ENCODE measurements at places on chromosomes 16 and 17.

DNA sequence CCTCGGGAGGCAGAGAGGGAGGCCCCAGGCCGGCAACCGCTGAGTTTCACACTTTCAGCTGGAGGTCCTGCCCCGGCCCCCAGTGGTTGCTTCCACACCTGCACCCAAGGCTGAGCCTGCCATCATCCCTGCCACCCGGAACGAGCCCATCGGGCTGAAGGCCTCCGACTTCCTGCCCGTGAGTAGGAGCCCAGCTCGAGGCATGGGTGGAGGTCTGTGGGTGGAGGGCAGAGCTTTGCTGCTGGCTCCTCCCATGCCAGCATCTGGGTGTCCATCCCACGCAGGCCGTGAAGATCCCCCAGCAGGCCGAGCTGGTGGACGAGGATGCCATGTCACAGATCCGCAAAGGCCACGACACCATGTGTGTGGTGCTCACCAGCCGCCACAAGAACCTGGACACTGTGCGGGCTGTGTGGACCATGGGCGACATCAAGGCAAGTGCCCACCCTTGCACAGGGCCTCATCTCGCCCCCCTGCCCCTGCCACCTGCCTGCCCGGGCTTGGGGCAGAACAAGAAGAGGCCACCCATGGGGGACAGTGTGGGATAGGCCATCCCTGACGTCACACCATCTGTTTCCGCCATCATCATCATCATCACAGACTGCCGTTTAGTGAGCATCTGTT, 19.6 kb downstream of the KATNB1 start:
- DNase-seq, result no peak

GRCh38 chr16:15779664-15780351, 77.0 kb downstream of the MYH11 start:
- DNase-seq, result no peak

- no peak for DNase-seq
These were observed 13.0 kb upstream of the SLC47A1 start for GRCh38 chr17:19520641-19521040.

DNA sequence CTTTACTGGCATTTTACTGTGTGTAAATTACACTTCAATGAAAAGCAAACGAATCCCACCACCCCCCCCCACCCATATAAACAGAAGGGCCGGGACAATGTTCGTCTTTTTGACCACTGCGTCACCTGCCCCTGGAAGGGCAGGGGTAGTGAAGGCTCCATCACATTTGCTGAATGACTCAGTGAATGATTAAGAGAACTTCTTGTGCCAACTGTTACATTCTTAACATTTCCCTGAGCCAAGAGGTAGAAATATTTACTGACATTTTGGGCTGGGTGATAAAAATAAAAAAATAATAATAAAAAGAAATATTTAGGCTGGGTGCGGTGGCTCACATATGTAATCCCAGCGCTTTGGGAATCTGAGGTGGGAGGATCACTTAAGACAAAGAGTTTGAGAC, 24.1 kb downstream of the C16orf96 start:
- no peak for DNase-seq

- DNase-seq, result no peak
These were observed 67.5 kb downstream of the AMFR start for GRCh38 chr16:56357765-56358322.

DNA sequence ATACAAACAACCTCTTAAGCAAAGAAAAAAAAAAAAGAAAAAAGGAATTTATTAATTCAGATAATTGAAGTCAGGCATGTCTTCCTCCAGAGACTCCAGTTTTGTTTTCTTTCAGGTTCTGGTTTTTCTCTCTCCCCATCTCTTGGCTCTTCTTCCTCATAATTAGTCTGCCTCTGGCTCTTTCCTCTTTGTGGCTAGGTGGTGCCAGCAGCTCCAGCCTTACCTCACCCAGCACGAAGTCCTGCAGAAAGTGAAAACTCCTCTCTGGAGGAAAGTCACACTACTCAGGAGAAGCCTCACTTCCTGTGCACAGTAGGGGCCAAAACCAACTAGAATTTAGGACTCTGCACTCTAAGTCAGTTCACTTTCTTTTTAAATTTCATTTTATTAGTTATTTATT, 10.3 kb upstream of the NFAT5 start:
- DNase-seq, result no peak

- DNase-seq, result no peak
These were observed 3.4 kb upstream of the SMPD3 start for GRCh38 chr16:68451676-68452075.

DNA sequence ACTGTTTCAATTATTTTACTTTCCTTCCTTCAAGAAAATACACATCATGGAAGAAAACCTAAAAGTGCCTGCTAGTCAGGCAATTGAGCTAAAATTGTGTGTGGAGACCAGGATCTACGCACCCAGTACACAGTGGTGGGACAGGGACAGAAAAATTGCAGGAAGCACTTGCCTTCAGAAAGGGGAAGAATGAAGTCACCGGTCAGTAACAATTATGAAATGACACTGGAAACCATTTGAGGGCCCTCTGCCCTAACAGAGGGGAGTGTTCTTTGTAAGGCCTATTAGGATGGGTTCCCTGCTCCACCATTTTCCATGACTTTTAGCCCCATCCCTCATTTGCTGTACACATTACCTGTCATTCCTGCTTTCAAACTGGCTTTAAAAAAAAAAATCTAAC, 4.5 kb upstream of the PHAF1 start:
- no peak for DNase-seq

- DNase-seq, result peak; percentile 45
These were observed 29.2 kb downstream of the GNA13 start for GRCh38 chr17:65027305-65027704.

- peak; percentile 72 for DNase-seq
These were observed at the start of the genes CCDC78 and HAGHL for GRCh38 chr16:726438-727290. Gene CCDC78 (minus strand): TSS chr16:726443. CDS start chr16:726367, 76 bp downstream. Gene HAGHL (plus strand): TSS chr16:727106. CDS start chr16:727510, 404 bp downstream.

DNA sequence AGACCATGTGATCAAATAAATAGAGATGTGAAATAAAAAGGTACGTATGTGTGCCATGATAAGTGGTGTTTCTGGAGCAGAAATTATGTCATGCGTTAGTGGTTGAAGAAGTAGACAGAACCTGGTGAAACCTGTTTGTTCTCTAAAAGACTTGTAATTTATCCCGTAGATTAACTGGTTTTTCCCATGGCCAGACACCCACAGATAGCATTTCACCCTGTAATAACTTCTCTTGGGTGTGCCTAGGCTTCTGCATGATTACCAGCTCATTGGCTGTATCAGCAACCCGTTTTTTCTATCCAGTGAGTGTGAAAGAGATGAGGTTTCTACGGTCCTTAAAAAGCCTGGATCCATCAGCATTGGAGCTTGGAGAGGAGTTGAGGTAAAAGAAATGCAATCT, 471.3 kb downstream of the NPIPA7 start:
- no peak for DNase-seq

DNA sequence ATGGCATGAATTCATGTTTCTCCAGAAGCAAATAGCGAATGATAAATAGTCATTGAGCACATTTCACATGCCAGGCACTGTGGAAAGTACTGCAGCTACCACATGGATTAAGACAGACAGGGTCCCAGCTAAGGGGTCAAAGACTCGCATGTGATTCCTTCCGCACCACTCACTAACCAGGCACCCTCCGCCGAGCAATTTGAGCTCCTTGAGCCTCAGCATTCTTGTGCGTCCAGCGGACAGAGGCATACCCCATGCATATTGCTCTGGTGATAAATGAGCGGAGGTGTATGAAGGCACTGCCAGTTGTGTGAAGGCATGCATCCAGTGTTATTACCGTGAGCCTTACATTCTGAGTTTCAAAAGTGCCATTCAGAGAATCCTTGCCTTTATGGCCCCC, 358.7 kb downstream of the HS3ST4 start:
- no peak for DNase-seq

- peak; percentile 72 for DNase-seq
These were observed 27.5 kb upstream of the PIK3R6 start for GRCh38 chr17:8894673-8895578.

DNA sequence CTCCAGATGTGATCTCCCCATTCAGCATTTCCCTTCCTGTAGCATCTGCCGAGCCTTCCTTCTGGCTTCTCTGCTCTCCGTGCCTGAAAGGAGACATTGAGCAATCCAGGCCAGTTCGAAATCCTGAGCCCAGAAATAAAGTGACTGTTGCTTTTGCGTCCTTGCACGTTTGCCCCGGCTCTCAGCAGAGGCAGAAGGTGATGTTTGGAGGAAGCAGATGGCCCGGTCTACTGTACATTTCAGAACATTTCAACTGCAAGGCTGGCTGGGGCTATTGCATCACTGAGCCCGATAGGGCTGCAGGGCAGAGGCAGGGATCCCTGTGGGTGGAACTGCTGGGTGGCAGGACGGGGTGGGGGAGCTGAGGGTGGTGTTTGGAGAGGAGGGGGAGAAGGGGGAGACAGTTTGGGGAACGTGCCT, 29.4 kb downstream of the IRF8 start:
- no peak for DNase-seq

DNA sequence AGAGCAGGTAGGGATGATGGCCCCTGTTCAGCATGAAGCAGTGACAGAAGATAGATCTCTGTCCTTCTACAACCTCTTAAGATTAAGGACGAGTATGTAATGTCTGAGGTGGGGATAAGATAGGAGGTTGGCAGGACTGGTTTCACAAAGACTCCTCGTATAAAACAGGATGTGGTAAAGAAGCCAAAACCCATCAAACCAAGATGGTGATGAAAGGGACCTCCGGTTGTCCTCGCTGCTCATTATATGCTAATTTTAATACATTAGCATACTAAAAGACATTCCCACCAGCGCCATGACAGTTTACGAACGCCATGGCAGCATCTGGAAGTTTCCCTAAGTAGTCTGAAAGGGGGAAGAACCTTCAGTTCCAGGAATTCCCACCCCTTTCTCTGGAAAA, 27.3 kb downstream of the MIS12 start:
- peak; percentile 40 for DNase-seq

GRCh38 chr17:19342611-19343255, 19.8 kb downstream of the B9D1 start:
- no peak for DNase-seq

DNA sequence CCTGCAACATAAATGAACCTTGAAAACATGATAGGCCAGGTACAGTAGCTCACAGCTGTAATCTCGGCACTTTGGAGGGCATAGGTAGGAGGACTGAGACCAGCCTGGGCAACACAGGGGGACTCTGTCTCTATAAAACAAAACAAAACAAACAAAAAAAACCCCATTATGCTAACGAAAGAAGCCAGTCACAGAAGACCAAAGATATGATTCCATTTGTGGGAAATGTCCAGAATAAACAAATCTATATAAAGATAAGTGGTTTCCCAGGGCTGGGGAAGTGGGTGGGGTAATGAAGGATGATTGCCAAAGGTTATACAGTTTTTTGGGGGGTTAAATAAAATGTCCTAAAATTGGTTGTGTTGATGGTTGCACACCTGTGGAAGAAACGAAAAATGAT, 36.5 kb upstream of the SIAH1 start:
- no peak for DNase-seq

- no peak for DNase-seq
These were observed 255.5 kb downstream of the XYLT1 start for GRCh38 chr16:17215306-17215705.

DNA sequence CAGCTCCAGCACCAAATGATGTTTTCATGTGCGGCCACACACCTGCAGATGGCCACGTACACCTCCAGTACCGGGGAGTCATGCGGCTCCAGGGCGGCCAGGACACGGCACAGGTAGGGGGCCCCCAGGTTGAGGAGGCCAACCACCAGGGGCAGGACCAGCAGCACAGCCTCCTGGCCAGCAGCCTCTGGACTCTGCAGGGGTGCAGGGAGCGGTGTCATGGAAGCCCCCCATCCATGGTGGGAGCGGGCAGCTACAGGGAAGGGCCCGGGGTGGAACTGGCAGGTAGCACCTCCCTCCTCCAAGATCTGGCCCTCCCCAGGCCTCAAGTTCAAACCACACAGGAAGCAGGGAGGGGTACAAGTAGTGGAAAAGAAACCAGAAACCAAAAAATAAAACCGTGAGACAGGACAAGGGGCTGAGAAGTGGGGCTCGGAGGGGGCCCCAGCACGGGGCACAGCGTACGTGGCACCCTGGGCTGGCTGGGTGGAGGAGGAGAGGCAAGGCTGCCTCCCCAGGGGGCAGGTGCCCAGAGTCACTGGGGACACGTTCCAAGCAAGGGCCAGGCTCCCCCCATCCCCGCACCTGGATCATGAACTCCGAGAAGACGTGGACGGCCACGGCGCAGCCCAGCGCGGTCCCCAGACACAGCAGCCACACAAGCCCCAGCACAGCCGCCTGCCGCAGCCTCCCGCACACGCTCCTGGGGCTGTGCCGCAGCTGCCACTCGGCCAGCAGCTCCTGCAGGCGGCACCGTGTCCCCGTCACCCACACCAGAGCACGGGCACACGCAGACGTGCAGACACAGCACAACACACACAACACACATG, 7.4 kb downstream of the TMC6 start:
- DNase-seq, result peak; percentile 77

GRCh38 chr17:4086041-4086483, 56.8 kb downstream of the ZZEF1 start:
- no peak for DNase-seq

DNA sequence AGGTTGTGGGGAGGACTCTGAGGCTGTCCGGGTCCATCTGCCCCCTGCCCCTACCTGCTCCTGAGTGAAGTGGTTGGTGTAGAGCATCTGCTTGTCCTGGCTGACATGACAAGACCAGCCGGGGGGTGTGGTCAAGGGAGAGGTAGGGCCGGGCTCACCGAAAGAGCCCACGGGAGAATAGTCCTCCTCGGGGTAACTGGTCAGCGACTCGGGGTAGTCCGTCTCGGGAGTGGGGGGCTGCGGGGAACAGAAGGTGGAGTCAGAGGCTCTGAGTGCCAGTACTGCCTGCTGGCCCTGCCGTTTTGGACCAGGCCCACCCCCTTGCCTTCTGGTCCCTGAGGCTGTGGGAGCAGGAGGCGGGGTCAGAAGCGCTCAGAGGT, 27.8 kb downstream of the ARHGAP27 start:
- no peak for DNase-seq

DNA sequence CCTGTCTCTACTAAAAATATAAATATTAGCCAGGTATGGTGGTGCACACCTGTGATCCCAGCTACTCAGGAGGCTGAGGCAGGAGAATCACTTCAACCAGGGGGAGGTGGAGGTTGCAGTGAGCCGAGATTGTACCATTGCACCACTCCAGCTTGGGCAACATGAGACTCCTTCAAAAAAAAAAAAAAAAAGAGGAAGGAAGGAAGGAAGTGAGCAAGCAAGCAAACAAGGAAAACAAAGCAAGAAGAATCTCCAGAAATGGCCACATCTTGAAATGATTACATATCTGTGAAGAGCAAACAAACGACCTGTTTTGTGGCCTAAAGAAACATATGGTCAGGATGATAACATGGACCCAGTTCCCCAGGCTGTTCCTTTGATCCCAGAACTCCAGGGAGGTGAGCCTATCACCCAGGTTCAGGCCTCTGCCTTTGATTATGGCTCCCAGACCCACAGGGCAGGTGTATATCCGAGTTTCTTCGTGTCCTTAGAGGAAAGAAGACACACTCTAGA, 8.9 kb downstream of the ACOX1 start:
- no peak for DNase-seq

GRCh38 chr17:18191967-18192366, 8.3 kb downstream of the ALKBH5 start:
- DNase-seq, result no peak
